GM12878 (cell line): ENCODE measurements at places on chromosomes 7 and 10. TPM values are rescaled to one million over a fixed set of nuclear protein-coding genes. Genes with fewer than 3 reads are reported as not detected.
A peak's percentile ranks its signal among the peaks of the same experiment; 100 is the strongest.

DNA sequence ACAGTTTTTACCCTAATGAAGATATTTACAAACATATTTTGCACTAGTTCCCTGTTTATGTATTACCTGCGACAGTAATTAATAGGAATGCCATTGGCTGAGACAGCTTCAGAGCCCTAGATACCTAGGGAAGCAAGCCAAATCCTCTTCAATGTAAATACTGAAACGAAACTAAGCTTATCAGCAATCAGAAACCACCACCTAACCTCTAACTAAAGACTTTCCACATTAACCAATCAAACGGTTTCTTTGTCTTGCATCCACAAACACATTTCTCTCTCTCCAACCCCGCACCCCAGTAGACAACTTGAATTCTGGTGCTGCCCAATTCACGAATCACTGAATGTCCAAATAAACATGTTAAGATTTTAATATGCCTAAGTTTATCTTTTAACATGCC, 474.4 kb upstream of the C7orf33 start:
- DNase-seq = no peak

GRCh38 chr7:8453535-8453934, 20.1 kb downstream of the NXPH1 start:
- DNase-seq = no peak

- no peak for DNase-seq
Observed at GRCh38 chr10:18043148-18044006, 91.7 kb downstream of the SLC39A12 start.

- no peak for DNase-seq
Observed at GRCh38 chr7:23207884-23208283, 26.0 kb downstream of the NUP42 start.

- DNase-seq = no peak
Observed at GRCh38 chr10:94286901-94287300, 75.8 kb downstream of the NOC3L start.

GRCh38 chr7:2967705-2968104, 76.0 kb downstream of the CARD11 start:
- no peak for DNase-seq

The PCBD1 gene
- total RNA-seq = 25.1 and 30.3 TPM in 2 replicates

- no peak for DNase-seq
Observed at GRCh38 chr10:126872768-126873167, 32.5 kb upstream of the DOCK1 start.

GRCh38 chr10:51867956-51868355, 168.6 kb upstream of the CSTF2T start:
- DNase-seq = no peak

The SPAM1 gene
- total RNA-seq = not detected in 2 replicates

The CALML5 gene
- not detected in 2 replicates for total RNA-seq

- DNase-seq = no peak
Observed at GRCh38 chr7:77284616-77285015, 85.0 kb upstream of the FGL2 start.

The GFRA1 gene
- 0.05 TPM in 2 replicates for total RNA-seq

DNA sequence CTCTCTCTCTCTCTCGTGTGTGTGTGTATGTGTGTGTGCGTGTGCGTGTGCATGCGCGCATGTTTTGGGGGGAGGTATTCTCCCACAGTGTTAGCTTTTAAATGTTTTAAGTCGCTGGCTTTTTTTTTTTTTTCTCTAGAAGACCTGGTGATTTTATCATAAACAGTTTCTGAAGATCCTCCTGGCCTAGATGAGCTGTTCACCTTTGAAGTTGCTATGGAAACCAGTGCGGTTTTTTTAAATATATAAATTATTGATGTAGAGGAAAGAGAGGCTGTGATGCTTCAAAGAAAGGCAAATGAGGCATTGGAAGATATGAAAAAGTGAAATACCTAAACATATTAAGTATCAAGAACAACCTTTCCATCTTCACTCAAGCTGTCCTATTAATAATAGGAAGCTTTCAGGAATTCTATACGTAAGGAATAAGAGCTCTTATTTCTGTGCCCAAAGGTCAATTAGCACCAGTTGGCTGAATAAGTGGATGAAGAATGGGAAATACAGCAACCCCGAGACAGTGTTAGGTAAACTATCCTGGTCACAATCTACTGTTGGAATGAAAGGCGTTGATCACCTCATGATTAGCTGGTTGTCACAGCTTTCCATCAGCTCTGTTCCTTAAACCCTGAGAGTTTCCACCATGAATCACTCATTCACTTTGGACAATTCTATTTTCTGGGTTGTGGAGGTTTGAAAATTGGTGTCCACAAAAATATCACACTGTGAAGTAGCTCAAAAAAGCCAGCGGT, 66.5 kb upstream of the SLC35G1 start:
- DNase-seq = no peak

The SDK1 gene
- total RNA-seq = 0.33 TPM in 1 of 2 replicates, not detected in the other

The GIMAP5 gene
- total RNA-seq = 4.5 and 5.6 TPM in 2 replicates

The GIMAP1 gene
- 1.3 and 1.4 TPM in 2 replicates for total RNA-seq

GRCh38 chr10:101649525-101650085, 45.4 kb downstream of the FBXW4 start:
- no peak for DNase-seq

The MMD2 gene
- total RNA-seq = not detected in 2 replicates

The GRM8 gene
- 0.33 and 0.69 TPM in 2 replicates for total RNA-seq

The NEURL1 gene
- total RNA-seq = 0.05 and 0.13 TPM in 2 replicates

The GTF2IRD1 gene
- total RNA-seq = 2.6 and 3.0 TPM in 2 replicates

GRCh38 chr10:6763001-6763400, 182.9 kb upstream of the PRKCQ start:
- no peak for DNase-seq

GRCh38 chr7:138980563-138981291, 462 bp downstream of the KIAA1549 start:
- no peak for DNase-seq

The ITPRID1 gene
- total RNA-seq = not detected in 2 replicates

The CH25H gene
- total RNA-seq = not detected in 2 replicates

- no peak for DNase-seq
Observed at GRCh38 chr10:70661623-70662361, 10.5 kb upstream of the ADAMTS14 start.

The OR13A1 gene
- 0.23 and 0.29 TPM in 2 replicates for total RNA-seq

The CAMK1D gene
- 35.5 and 37.0 TPM in 2 replicates for total RNA-seq

DNA sequence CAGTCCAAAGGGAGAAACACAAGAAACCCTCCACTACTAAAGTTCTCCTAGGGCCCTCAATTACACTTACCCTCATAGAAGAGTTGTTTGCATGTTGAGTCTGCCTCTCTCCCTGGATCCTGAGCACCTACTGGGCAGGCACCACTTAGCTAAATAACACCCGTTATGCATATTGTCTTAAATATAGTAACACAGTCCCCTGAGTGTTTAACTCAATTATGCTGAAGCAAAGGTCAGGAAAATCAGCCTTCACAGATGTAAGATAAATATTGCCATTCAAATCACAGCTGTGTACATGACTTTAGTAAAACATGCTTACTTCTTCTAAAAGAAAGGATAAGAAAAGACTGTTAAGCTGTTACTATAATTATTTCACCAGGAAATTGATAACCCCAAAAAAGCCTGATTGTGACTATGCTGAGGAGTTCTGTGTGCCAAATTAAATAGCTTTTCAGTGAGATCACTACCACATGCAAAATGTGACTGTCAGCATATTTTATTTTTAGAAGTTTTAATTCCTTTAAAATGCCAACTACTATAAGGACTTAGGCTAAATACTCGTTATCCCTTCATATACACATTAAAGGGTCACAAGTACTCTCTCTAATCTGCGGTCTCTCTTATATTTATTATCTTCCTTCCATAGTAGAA, 733.9 kb upstream of the PHF14 start:
- DNase-seq = no peak

- DNase-seq = no peak
Observed at GRCh38 chr10:67288688-67289410, 363.0 kb downstream of the LRRTM3 start.

- DNase-seq = no peak
Observed at GRCh38 chr10:101162677-101163076, 31.6 kb downstream of the TLX1 start.

The GTF2I gene
- total RNA-seq = 161 and 172 TPM in 2 replicates

DNA sequence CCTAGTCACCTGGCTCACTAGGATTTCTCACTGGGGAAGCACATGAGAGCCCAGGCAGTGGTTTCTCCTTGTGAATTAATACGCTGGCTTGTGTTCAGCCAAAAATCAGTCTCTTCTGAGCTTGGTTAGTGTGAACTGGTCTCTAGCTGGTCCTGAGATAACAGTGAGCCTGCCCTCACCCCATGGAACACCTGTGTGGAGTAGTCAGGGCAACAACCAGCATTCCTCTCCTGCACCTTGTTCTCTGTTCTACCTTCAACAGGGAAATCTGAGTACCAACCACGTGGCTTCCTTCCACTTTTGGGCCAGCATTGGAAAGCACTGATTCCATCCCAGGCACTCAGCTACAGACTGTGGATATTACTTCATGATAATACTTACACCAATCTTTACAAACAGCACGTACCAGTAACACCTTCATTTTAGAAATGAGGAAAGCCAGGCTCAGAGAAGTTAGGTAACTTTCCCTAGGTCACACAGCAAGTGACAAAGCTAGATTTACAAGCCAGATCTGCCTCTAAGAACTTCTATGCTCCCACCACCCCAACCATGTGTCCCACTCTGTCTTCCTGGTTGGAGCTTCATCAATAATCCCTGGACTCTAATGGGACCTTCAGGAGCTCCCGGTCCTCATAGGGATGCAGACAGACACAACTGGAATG, 106.6 kb downstream of the GRID1 start:
- no peak for DNase-seq

The PRLHR gene
- total RNA-seq = not detected in 2 replicates

- no peak for DNase-seq
Observed at GRCh38 chr7:139771001-139771956, 6.5 kb downstream of the HIPK2 start.

GRCh38 chr7:73342645-73343044, 14.7 kb downstream of the FKBP6 start:
- no peak for DNase-seq

- peak; percentile 50 for DNase-seq
Observed at GRCh38 chr10:21372651-21373410, 152.7 kb downstream of the SKIDA1 start.

- DNase-seq = no peak
Observed at GRCh38 chr10:125148528-125148927, 11.8 kb downstream of the CTBP2 start.

The ADRB1 gene
- 3.9 and 4.5 TPM in 2 replicates for total RNA-seq

DNA sequence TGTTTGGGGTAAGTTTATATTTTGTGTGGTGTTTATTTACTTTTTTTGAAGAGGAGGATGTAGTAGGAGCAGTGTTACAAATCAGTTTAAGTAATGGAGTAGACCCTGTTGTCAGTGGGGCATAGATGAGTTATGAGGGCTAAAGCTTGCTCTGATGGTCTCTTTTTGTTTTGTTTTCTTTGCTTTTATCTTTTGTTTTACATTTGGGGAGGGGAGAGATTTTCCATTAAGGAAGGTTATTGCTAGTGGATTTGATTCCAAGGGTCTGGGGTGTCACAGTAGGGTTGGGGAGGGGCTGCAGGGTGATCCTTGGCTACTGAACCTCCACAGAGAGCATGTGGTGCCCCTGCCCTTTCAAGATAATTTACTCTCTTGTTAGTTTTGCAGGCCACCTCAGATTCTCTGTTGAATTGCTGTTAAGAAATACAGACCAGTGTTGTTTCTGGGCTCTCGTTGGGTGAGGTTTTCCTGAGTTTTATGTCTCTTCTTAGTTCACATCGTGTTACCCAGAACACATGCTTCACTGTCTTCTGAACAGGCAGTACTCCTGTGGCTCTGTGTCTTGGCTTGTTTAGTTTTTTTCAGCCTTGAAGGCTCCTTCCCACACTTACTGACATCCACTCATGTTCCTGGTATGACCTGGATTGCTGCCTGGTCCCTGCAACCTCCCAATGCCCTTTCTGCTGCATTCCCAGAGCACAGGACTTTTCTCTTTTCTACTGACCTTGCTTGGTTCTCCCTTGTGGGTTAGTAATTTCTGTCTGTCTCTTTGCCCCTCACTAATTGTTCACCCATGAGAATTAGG, 4.2 kb downstream of the KIFBP start:
- no peak for DNase-seq

- no peak for DNase-seq
Observed at GRCh38 chr7:155490697-155491628, 33.0 kb downstream of the EN2 start.

The GDF10 gene
- total RNA-seq = not detected in 2 replicates

GRCh38 chr7:92425311-92425947, 21.9 kb upstream of the GATAD1 start:
- no peak for DNase-seq

DNA sequence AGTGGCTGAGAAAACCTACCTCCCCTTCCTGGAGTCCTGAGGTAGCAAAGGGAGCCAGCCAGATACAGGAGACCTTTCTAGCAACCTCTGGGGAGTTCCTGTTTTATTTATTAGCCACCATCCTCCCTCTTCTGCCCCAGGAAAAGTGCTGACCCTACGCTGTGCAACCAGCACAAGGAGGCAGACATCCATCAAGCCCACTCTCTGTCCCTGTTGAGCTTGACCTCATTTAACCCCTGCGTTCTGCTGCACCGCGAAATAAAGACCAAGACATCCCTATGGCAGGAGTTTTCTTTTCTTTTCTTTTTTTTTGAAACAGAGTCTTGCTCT, 25.3 kb upstream of the ANKRD2 start:
- DNase-seq = no peak

GRCh38 chr7:140562926-140563481, 77.6 kb downstream of the DENND2A start:
- no peak for DNase-seq
